ENCODE measurements at places on chromosomes 2 and 18.

DNA sequence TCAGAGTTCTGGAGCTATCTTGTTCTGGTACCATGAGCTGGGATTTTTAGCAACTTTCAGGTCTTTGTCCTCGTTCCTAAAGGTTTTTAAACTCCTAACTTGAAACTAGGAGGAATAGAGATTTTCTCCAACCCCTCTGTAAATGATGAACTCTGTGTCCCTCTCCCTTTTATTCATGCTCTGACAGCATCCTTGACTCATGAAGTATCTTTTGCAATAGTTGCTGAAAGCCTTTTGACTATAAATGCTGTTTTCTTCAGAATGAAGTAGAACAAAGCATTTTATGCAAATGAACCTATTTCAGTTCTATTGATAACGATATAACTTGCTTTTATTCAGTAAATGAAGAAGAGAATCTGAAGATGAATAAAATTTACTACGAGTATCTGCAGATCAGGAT lies 17.0 kb upstream of the MAPRE2 start:
- no peak for DNase-seq

- DNase-seq = no peak
These were observed 858.7 kb upstream of the ACVR2A start for GRCh38 chr2:146986161-146986560.

DNA sequence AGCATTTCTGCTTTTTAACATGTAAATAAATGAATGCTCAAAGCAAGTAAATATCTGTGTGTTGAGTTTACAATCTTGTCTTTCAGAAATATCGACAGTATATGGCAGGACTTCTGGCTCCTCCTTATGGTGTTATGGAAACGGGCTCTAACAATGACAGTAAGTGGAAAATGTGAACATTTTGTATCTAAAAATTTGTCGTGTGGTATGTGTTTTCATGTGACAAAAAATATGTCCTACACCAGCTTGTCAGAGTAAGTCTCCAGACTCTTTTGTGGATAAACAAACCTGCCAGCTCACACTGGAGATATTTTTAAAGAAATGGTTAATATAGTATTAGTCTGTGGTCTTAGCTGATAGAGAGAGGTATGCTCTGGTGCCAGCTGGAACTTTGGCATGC lies 157.9 kb upstream of the MAP3K20 start:
- no peak for DNase-seq

DNA sequence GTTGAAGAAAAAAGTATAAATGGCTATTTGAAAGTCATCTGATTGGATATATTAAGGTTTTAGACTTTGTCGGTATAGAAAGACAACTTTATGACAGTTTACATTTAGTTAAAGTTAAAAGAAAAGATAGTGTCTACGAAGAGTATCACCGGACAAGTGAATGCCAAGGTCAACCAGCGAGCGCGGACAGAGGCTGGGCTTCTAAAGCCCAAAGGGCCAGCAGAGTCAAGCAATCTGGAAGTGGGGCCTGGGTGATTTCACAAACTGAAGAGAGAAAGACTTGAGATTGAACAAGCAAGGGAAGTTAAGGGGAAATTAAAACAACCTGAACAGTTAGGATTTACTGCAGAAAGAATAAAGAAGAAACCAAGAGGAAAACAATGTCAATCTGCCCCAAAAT lies 16.3 kb downstream of the ZNF521 start:
- no peak for DNase-seq

GRCh38 chr2:183926433-183926832 lies 671.9 kb upstream of the ZNF804A start:
- DNase-seq = no peak

- DNase-seq = no peak
These were observed 663 bp downstream of the TRIM54 start for GRCh38 chr2:27282892-27283291.

DNA sequence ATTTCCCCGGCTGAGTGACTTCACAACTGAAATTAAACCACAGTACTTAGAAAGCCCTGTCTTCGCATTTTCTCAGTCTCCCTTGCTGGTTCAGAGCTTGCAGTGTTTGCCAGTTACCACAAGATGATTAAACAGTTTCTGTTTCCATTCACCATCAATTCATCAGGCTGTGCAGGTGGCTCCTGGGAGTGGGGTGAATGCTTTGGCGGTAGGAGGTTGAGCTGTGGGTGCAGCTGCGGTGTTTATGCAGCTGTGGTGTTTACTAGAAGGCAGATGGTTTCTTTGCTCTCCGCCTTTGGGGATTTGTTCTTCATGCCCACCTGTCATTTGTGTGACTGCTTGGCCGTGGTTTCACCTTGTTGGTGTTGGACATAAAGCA lies 16.1 kb downstream of the ACOXL start:
- DNase-seq = no peak

- no peak for DNase-seq
These were observed 1.6 kb upstream of the KCNJ3 start for GRCh38 chr2:154696810-154697417.

- DNase-seq = no peak
These were observed 5.1 kb downstream of the COMMD1 start for GRCh38 chr2:61910603-61911002.

- no peak for DNase-seq
These were observed 1090.2 kb upstream of the PIK3C3 start for GRCh38 chr18:40864846-40865245.

- no peak for DNase-seq
These were observed 40.0 kb downstream of the RNU4ATAC start for GRCh38 chr2:121570667-121571055.

DNA sequence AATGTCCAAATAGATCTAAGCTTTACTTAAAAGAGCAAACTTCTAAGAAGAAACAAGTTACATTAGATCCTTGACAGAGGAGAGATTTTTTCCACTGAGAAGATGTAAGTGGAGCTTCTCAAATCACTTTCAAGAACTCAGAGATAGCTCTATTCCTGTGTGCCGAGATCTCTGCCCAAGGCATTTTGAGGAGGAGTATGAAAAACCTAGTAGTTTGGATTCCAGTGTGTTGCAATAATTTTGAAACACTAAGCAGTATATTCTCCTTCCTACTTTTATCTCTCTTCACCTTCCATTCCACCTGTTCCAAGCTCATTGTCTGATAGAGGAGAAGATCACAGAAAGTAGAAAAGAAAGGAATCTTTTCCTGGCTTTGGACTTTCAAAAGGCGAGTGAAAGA lies 192.0 kb upstream of the TANK start:
- no peak for DNase-seq

- no peak for DNase-seq
These were observed 11.9 kb downstream of the IL1B start for GRCh38 chr2:112824694-112825085.
